Activated CD4-positive, CD25-positive, alpha-beta regulatory T cell treated with anti-CD3 and anti-CD28 coated beads, Interleukin-2, amount 50 U/mL, for 16 hours (primary cell): ENCODE measurements at places on chromosomes 12 and 14.

DNA sequence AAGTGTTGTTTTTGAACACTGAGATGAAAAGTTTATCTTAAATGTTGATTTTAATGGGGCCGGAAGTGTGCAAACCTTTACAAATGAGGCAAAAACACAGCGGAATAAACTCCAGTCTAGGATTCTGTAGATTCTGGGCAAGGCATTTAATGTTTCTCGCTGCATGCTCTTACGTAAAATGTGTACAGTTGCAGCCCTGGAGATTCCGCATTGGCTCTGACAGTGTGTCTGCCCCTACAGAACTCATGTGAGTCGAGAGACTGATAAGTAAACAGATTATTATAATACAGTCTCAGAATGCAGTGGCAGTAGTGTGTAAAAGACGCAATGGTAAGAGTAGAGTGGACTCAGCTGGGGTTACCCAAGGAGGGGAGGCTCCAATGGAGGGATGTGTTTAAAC lies 33.6 kb downstream of the LRRK2 start:
- no peak for DNase-seq

- no peak for DNase-seq
These were observed 775.7 kb downstream of the TMTC2 start for GRCh38 chr12:83462419-83462818.

DNA sequence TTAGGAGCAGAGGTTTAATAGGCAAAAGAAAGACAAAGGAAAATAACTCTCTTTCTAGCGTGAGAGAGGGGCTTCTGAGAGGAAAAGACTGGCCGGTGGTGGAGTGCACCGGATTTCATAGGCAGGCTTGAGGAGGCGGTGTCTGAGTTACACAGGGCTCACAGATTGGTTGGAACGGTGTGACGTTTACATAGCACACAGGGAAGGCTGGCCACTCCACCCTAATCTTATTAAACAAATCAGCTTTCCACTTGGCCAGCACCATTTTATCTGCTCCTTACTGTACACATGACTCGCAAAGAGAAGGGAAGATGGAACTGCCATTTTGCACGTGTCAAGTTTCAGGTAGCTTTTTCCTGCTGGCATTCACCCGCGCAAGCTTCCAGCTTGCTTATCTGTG lies 587.7 kb downstream of the RPL10L start:
- DNase-seq, result no peak

- DNase-seq, result no peak
These were observed 3.6 kb upstream of the STXBP6 start for GRCh38 chr14:25053585-25053984.
